ENCODE measurements at places on chromosomes 5 and 9.
A peak's percentile ranks its signal among the peaks of the same experiment; 100 is the strongest.

DNA sequence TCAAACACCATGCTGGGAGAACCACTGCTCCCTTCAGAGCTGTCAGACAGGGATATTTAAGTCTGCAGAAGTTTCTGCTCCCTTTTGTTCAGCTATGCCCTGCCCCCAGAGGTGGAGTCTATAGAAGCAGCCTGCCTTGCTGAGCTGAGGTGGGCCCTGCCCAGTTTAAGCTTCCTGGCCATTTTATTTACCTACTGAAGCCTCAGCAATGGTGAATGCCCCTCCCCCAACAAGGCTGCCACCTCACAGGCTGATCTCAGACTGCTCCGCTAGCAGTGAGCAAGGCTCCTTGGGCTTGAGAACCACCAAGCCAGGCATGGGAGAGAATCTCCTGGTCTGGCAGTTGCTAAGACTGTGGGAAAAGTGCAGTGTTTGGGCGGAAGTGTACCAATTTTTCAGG is 205.5 kb upstream of the PTGER4 start:
- no peak for DNase-seq

DNA sequence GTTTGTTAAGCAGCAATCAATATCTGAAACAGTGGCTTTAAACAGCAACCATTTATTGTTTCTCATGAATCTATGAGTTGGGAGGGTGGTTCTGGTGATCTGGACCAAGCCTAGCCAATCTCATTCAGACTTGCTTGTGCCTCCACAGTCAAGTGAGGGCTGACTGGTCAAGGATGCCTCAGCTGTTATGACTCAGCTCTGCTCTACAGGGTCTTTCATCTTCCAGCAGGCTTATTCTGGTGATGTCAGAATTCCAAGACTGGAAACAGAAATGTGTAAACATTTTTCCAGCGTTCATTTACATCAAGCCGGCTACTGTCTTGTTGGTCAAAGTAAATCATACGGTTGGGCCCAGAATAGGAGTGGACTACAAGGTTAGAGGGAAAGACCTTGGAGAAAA is 2.5 kb upstream of the PIP5K1B start:
- DNase-seq = no peak

DNA sequence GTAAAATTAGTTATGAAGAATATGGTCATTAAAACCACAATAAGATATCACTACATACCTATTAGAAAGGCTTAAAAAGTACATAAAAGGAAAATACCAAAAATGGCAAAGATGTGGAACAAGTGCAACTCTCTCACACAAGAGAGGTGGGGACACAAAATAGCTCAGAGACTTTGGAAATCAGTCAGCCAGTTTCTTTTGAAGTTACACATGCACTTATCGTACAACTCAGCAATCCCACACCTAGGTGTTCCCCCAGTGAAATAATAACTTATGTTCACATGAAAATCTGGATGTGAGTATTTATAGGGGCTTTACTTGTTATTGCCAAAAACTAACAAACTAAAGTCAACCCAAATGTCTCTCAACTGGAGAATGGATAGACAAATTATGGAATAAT is 9.8 kb upstream of the RICTOR start:
- DNase-seq = no peak

GRCh38 chr5:156543348-156544145 is 216.6 kb downstream of the SGCD start:
- no peak for DNase-seq

GRCh38 chr5:31638748-31639418 is at the start of gene PDZD2:
TSS of gene PDZD2 (plus strand) at chr5:31639131.
- DNase-seq = peak; percentile 9

GRCh38 chr9:22469928-22470544 is 23.4 kb downstream of the DMRTA1 start:
- DNase-seq = no peak

DNA sequence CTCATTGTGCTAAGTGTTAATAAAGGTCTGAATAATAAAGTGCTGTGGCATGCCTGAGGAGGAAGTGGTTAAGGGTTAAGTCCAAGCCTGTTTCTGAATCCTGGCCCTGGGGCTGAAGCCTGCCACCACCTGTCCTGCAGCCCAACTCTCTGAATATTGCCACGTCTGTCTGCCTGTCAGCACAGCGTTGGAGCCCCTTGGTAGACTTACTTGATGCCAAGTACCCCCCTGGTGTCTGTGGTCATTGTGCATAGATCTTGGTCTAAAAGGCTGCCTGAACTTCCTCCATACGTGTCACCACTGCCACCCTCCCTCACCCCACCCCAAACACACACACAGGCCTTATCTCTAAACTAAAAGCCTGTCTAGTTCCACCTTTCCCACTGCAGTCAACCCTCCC is 35.4 kb upstream of the SLC2A8 start:
- no peak for DNase-seq

DNA sequence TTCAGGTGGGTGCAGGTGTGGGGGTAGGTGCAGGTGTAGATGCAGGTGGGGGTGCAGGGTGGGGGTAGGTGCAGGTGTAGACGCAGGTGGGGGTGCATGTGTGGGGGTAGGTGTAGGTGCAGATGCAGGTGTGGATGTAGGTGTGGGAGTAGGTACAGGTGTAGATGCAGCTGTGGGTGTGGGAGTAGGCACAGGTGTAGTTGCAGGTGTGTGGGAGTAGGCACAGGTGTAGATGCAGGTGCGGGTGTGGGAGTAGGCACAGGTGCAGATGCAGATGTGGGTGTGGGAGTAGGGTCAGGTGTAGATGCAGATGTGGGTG is 94.6 kb downstream of the PHF2 start:
- DNase-seq = no peak

- DNase-seq = no peak
Observed at GRCh38 chr5:43309637-43310036, 3.6 kb downstream of the HMGCS1 start.

DNA sequence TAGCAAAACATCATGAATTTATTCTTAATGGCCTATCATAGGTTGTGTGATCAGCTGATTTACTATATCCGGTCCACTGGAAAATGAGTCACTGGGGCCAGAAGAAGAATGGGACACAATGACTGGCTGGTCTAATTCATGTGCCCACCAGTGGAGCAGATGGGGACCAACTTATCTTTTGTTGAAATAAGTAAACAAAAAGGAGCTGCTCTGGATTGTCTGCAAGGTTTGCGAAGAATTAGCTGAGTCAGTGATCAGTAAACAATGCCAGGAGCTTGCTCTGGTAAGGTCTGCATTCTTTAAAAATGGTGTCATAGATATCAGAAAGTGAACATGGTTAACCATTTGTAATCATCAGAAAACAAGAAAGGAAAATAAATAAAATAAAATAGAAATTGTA is 128.0 kb downstream of the RASEF start:
- no peak for DNase-seq

- DNase-seq = no peak
Observed at GRCh38 chr9:30673132-30673531, 1711.3 kb upstream of the ACO1 start.

- no peak for DNase-seq
Observed at GRCh38 chr5:173826086-173826427, 62.1 kb upstream of the CPEB4 start.

- no peak for DNase-seq
Observed at GRCh38 chr5:10328323-10328722, 20.6 kb upstream of the CMBL start.

All from HS-27A (cell line).